ENCODE measurements at places on chromosomes 13 and 19.

DNA sequence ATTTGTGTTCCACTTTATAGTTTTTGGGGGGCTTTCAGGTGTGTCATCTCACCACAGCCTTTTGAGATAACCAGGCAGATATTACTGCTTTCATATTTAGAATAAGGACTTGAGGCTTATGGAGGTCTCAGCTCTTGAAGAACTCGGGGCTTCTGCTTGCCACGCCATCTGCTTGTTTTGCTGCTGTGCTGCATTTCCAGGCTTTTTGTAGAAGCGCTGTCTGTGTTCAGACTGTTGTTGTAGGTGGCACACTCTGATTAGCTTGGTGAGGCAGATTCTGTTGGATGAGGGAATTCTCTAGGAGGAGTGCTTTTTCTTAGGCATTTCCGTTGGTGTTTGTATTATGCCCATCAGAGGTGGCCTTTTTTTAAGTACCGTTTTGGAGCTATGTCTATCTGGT is 57.2 kb downstream of the WASF3 start:
- DNase-seq: no peak

DNA sequence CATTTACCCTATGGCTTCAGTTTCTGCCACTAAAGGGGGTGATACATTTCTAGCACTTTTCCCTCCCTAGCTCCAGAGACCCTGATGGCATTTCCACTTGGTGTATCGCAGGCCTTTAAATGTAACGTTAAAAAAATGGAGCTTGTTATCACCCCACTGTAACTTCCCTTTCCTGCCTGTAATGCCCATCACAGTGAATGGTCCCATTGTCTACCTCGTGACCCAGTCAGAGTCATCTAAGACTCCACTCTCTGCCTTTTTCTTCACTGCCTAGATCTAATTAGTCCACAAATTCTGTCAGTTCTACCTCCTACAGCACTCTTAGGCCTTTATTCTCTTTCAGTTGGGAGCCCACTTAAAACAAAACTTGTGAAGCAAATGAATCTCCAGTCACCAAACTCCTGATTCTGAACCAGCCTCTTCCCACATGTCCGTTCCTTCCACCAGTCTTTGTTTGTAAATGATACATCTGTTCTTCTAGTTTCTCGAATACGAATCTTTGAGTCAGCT is 64.8 kb downstream of the NHLRC3 start:
- no peak for DNase-seq

- DNase-seq: peak; percentile 52
Measured at GRCh38 chr19:18469069-18469846, 31.3 kb upstream of the ISYNA1 start.

- DNase-seq: no peak
Measured at GRCh38 chr13:74571811-74572210, 437.6 kb upstream of the KLF12 start.

GRCh38 chr13:35961461-35962220 is 169.5 kb downstream of the DCLK1 start:
- no peak for DNase-seq

GRCh38 chr13:23504180-23504579 is 66.0 kb upstream of the TNFRSF19 start:
- DNase-seq: no peak

DNA sequence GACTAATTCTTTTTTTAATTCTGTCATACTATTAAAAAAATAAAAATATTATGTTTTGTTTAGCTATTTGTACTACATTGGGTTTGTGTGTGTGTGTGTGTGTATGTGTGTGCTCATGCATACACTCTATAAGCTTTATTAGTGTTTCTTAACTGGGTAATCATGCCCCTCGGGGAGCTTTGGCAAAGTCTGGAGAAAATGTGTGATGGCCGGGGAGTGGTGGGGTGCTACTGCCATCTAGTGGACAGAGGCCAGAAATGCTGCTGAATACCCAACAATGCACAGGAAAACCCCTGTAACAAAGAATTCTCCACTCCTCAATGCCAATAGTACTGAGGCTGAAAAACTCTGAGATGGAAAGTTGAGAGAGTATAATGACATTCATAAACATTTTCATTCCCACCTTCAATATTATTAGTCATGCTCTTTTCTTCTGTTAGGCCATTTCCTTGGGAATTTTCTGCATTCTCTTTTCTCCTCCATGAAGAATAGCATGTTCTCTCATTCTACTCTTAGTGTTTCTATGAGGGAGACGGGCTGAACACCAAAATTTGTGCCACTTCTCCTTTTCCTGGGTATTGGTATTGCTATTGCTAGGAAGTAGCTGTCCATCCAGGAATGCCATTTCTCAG is 157.3 kb downstream of the DNAJC3 start:
- DNase-seq: peak; percentile 50

GRCh38 chr19:49340069-49340864 is 5.1 kb downstream of the CD37 start:
- no peak for DNase-seq

- DNase-seq: peak; percentile 66
Measured at GRCh38 chr13:97257800-97258799, 36.0 kb downstream of the MBNL2 start.

- peak; percentile 49 for DNase-seq
Measured at GRCh38 chr13:77448689-77449088, 86.8 kb upstream of the SCEL start.

GRCh38 chr13:20633802-20634201 is 66.8 kb downstream of the IFT88 start:
- DNase-seq: no peak

Measured in inflammatory macrophage treated with lipopolysaccharide for 4 hours (primary cell).